Femur (tissue), 1 donor: ENCODE measurements at places on chromosomes 5 and 9.

DNA sequence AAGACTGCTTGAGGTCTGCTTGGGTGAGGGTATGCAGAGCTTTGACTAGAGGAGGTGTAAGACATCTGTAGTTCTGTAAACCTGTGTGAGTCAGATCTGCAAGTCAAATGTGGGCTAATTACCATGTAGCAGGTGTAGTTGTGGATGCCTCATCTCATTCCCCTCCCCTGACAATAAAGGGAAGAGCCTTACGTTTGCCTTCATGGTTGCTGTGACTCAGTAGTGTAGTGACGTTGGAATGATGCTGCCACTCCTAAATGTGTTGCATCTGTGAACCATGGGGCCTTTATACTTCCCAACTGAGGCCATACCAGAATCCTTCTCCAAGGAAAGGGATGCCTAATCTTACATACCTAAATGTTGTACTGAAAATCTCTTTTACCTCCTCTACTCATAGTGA lies 26.0 kb downstream of the PRDM6 start:
- no peak for DNase-seq

GRCh38 chr5:76180814-76181805 lies 97.9 kb downstream of the SV2C start:
- DNase-seq: no peak

- DNase-seq: no peak
Measured at GRCh38 chr5:126448720-126449119, 25.5 kb downstream of the GRAMD2B start.

GRCh38 chr5:65184780-65185179 lies 296.9 kb downstream of the ADAMTS6 start:
- DNase-seq: no peak

- DNase-seq: no peak
Measured at GRCh38 chr5:119358530-119358900, 2.7 kb downstream of the TNFAIP8 start.

- no peak for DNase-seq
Measured at GRCh38 chr5:153809166-153809565, 229.5 kb downstream of the FAM114A2 start.

GRCh38 chr5:83209963-83210362 lies 132.6 kb downstream of the XRCC4 start:
- no peak for DNase-seq

- DNase-seq: peak; percentile 72
Measured at GRCh38 chr5:141637767-141638419, 1.1 kb downstream of the RELL2 start.

DNA sequence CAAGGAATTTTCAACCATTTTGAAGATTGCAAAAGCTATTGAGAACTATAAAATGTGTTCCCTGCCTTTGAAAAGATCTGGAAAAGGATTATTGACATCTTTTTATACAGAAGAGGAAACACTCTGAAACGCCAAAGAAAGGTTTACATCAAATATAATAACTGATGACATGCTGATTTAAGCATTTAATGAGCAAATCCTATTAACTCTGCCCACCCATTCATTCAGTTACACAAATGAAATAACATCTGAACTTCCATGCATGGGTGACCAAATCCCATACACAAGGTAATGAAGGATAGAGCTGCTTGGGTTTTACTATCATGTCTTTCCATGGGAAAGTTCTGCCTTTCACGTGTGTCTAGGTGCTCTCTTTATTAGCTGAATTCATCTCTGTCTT lies 589.4 kb upstream of the WWC1 start:
- DNase-seq: no peak

DNA sequence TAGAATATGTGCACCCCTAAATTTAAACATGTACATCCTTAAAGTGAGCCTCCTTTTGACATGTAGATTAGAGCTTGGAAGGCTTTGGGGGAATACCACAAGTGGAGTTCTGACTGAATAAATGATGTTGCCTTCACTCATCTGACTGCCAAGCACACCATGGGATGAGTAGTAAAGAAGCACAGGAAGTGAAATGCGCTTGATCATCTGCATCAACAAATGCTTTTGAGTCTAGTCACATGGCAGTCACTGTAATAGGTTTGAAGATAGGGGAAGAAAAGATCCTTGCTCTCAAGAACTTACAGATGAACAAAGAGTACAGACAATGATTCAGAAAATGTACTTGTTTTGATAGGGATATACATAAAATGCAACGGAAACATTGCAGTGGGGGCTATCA lies 62.0 kb upstream of the STARD4 start:
- no peak for DNase-seq

DNA sequence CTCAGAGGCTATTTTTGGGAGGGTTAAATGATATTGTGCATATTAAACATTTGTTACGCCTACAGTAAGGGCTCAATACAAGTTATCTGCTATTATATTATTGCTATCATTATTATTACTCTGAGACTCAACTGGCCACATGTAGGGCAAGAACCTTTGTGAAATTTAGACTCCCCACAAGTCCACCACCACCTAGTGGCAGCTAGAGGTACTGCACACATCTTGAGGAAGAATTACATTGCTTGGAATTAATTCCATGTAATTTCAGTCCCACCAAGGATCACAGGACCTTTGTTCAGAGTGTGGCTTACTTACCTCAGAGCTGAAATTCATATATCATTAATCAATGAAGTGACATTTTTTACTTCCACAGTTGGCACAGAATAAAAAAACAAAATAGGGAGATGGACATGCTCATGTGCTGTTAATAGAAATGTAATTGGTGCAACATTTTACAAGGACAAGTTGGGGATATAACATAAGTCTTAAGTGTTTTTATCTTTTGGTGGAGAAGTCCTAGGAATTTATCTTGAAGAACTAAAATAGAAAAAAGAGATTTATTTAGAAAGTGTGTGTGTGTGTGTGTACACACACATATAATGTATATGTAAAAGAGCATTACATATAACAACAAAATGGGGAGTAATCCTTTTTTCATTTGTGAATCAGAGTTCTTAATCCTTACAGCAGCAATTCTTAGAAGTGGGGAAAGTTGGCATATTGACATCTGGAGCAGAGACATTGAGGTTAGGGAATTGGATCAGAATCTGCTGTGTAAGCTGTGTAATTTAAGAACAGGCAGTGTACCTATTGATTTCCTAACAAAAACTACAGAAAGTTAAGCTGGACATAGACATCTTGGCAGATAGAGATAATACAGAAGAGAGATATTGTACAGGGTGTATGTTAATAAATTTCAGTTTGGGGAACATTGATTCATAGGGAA lies 11.2 kb downstream of the MSANTD3 start:
- peak; percentile 67 for DNase-seq

DNA sequence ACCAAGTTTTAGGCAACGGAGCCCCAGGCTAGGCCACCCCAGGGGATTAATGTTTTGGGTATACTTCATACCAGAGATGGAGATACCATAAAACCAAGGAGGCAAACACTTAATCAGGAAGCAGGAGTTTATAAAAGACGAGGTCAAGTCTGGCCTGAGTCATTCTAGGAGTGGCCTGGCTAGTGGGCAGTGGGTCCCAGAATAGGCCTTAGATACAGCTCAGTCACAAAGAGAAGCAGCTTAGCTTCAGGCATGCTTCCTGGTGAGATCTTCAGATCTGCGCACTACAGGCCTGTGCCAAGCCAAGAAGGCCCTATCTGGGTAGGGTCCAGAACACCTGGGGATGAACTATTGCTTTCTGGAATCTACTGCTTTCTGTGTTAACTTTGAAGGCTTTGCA lies 20.6 kb upstream of the NR5A1 start:
- DNase-seq: no peak

DNA sequence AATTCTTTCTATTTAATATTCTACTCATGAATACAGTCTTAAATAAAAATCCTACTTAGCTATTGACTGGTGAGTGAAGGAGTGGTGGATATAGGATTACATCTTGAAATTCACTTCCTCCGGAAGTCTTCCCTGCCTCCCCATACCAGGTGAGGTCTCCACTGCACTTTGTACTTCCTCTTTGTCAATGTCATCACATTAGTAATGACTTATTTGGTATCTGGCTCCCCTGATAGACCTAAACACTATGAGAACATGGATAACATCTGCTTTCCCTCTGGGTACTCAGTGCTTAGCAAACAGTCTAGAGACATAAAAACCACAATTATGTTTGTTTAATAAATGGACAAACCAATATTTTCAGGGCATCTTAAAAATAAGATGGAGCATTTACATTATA lies 532.1 kb downstream of the PDE4D start:
- DNase-seq: no peak

- DNase-seq: no peak
Measured at GRCh38 chr9:69760278-69760610, 433 bp upstream of the PTAR1 start.

GRCh38 chr5:117201001-117201400 lies 626.4 kb upstream of the SEMA6A start:
- peak; percentile 56 for DNase-seq

DNA sequence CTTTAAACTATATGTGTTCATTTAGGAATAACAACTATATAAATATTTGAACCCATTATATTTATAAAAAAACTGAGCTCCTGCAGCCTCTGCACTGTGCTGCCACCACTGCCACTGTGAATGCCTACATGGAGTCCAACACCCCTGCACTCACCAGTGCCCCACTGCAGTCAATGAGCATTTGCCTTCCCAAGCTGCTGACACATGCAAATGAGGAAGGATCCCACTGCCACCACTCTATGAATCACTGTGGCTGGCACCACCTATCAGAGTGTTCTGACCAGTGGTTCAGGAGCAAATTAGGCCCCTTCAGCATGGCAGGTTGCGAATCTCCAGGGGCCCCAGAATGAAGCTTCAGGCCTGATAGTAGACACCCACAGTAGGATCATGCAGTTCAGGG lies 9.1 kb downstream of the IFNA5 start:
- no peak for DNase-seq

- DNase-seq: no peak
Measured at GRCh38 chr5:172395483-172395882, 58.8 kb downstream of the SH3PXD2B start.

GRCh38 chr9:129011761-129012181 lies 16.4 kb downstream of the SH3GLB2 start:
- DNase-seq: no peak

- DNase-seq: no peak
Measured at GRCh38 chr9:100108559-100108958, 9.5 kb downstream of the INVS start.

DNA sequence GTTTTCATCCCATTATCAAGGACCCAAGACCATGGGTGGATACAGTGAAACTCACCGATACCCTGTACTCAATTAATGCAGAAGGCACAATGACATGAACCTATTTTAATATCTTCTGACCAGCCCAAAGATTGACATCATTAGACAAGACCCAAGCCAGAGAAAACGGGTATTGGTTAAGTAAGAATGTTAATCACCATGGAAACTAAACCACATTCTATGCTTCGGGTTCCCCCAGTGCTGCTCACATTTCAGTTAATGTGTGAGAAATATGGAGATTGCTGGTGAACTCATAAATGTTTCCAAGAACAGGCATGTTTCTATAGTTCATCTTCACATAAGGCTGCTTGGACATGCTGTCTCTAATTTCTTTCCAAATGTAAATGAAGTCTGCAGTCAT lies 77.0 kb downstream of the IRX2 start:
- DNase-seq: no peak
